ENCODE measurements at places on chromosomes 5 and 9.

- no peak for DNase-seq
These were observed 3.0 kb downstream of the N4BP3 start for GRCh38 chr5:178116143-178116885.

DNA sequence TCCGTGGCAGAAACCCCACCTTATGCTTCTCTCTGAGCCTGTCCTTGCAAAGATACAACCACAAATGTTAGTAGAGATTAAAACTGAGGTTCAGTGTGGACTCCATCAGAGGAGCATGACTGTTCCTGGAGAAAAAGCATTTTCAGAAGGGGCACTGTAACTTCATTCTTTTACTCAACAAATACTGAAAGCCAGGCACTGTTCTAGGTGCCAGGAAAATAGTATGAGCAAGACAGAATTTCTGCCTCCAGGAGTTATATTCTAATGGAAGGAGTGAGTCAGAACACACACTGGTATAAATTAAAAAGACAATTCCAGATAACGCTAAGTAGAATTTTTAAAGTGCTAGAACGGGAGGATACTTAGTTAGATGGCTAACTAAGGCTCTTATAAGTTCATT is 251.4 kb upstream of the GAS1 start:
- no peak for DNase-seq

DNA sequence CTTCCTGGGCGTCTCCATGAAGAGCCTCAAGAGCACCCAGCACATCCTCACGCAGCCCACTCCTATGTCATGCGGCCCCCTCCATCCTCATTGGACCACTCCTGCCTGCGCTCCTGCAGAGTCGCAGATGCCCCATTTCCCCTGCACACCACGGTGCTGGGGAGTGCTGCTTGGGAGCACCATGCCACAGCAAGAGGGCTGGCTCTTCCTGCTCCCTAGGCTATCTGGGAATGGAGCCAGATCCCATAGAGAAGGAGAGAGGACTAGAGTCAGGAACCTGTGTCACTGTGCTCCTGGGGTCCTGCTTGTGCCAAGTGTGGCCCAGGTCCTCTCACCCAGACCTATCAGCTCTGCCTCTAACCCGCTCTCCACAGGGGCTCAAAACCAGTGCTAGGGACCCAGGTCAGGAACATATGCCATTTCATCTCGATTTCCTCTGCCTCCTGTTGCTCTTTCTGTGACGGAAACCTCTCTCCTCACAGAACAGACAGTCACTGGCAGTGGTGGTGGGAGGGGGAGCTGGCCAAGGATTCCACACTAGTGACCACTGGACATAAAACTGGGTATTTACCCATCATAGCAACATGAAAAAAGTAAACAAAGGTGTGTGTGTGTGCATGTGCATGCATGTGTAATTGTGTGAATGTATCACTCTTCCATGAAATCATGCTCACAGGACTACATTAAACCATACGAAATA is 178.4 kb downstream of the TTLL11 start:
- DNase-seq, result no peak

DNA sequence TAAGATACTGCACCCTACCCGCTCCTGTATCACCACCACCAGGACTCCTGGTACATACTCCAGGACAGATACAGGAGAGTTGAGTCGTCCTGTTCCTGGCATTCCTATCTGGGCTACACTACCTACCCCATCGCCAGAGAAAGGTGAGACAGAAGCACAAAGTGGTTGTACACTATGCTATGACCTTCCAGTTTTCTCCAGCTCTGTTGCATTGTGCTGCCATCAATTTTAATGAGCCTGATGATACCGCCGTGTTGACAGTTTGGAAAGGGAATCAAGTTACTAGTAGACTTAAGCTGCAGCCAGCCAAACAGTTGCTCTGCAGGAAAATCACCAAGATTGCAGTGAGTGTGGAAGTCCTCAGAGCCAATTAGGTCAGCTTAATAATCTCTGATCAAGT is 35.2 kb downstream of the ANP32B start:
- no peak for DNase-seq

DNA sequence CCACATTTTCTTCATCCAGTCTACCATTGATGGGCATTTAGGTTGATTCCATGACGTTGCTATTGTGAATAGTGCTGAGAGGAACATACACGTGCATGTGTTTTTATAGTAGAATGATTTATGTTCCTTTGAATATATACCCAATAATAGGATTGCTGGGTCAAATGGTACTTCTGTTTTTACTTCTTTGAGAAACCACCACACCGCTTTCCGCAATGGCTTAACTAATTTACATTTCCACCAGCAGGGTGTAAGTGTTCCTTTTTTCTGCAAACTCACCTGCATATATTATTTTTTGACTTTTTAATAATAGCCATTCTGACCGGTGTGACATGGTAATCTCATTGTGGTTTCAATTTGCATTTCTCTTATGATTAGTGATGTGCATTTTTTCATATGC is 82.2 kb upstream of the RFX3 start:
- no peak for DNase-seq

DNA sequence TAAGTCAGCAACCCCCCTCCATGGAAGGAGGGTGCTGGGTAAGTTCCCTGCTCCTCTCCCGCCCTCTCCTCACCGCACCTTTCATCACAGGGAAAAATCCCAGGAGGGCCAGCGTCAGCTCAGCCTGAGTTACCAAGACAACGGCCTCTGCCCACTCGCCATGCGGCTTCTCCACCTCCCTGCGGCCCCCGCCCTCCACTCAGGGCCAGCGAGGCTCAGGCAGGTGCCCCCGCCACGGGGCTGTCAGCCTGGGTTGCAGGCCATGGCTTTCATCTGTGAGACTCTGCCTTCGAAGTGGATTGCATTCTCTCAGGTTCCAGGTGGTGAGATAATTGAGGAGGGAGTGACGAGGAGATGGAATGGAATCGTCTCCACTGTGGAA is 27.2 kb upstream of the LAMC3 start:
- no peak for DNase-seq

DNA sequence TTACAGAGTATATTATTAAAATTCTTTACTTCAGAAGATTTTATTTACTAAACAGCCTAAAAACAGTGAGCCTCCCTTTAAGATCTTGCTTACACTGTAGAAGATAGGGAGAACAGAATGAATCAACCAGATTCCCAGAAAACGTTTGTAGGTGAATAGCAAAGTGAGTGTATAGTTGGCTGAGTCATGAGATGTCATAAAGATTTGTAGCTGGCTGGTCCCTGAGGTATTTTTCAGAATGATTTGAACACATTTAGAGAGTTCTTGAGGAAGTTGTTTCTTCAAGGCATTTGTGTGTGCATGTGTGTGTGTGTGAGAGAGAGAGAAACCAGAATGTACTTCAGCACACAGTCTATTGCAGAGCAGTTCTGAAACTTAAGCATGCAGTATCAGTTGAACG is 159.4 kb upstream of the PRR16 start:
- no peak for DNase-seq

GRCh38 chr5:35089334-35090314 is 41.9 kb upstream of the AGXT2 start:
- DNase-seq, result peak; percentile 64

DNA sequence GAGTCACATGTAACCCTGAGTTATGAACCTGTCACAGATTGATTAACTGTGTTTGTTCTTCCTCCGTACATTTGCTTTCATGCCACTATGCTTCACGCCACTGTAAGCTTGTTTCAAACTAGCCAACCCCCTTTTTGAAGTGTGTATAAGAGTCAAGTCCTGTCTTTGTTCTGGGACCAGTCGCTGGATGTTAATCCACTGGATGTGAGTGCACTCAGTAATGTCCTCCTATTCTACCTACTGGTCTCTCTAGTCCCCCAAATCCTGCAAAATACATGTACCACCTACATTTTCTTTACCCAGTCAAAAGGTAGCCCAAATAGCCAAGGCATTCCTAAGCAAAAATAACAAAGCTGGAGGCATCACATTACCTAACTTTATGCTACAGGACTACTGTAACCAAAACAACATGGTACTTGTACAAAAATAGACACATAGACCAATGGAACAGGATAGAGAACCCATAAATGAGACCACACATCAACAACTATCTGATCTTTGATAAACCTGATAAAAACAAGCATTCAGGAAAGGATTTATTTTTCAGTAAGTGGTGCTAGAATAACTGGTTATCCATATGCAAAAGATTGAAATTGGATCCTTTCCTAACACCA is 1139.1 kb upstream of the SEMA6A start:
- no peak for DNase-seq

GRCh38 chr9:135060461-135061116 is 26.9 kb upstream of the OLFM1 start:
- DNase-seq, result no peak

DNA sequence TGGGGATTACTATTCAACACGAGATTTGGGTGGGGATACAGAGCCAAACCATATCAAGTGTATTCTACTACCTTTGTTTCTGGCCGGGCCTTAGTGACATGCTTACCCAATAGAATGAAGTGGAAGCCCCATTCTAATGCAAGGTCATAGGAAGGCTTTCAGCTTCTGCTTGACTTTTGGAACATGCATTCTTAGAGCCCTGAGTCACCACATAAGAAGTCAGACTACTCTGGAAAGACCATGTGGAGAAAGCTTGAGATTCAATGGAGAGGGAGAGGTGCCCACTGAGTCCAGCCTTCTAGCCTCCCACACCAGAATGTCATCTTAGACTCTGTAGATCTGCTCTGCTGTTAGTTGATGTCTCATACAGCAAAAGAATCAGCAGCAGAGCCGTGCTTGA is 155.7 kb upstream of the FBN2 start:
- no peak for DNase-seq

DNA sequence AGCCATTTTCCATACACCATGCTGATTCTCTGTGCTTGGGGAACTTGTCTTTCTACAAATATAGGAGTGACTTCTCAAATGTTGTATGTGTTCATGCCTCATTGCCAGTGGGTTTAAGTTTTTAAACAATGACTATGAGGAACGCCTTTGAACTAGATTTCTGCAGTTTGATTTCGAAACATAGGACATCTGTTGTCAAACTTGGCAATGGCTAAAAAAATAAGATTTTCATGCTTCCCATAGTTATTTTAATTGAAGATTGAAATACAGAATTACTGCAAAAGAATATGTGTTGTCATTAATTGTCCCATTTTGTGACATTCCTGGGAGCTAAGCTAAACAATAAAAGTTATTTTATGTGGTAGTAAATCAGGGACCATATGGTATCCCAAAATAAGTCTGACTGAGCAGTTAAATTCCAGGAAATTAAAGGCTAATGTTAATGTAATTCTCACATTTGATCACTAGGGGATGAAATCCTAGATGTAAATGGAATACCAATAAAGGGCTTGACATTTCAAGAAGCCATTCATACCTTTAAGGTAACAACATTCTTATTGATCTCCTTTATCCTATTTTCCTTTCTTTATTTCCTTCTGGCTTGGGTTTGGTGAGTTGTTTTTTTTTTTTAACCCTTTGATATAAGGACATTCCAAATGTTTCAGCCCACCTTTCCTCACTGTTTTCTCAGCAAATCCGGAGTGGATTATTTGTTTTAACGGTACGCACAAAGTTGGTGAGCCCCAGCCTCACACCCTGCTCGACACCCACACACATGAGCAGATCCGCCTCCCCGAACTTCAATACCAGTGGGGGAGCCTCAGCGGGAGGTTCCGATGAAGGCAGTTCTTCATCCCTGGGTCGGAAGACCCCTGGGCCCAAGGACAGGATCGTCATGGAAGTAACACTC is 116.7 kb downstream of the GOLPH3 start:
- no peak for DNase-seq

DNA sequence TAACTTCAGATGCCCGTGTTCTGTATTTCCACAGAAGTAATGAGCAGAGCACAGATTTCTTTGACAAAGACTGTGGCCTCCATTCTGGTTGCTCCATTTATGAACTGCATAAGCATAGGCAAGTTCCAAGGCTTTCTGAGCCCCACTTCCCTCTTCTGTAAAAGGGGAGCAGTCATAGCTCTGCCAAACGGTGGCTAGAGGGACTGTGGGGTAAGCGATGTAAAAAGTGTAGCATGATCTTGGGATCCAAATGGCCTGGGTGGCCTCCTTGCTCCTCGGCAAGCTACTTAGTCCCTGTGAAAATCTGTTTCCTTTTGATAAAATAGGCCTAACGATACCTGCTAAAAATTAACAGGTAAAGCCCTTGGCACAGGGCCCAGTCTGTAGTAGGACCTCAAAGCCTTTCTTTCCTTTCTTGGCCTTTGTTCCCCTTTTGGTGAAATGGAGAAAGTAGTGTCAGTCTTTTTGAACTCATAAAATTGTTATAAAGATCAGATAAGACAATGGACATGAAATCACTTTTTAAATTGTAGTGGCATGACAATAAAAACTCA is 646.6 kb downstream of the ACTL7B start:
- DNase-seq, result no peak

DNA sequence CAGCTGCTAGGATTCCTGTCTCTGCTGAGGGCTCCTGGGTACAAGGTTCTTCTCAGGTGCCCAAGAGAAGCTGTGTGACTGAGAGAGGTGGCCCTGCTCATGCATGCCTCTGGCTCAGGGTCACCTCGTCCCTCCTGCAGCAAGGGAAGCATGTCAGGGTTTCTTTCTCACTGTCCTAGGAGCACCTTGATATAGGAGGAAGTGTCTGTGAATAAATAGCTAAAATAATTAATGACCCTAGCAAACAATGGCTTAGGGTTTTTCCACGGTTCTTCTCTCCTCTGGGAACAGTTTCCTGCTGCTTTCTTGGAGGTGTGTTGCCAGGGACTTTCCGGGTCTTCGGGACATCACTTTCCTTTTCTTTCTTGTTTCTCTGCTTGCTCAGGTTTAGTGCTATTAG is 87.2 kb downstream of the ARHGAP26 start:
- DNase-seq, result no peak

GRCh38 chr5:6319116-6319515 is 59.2 kb downstream of the MED10 start:
- DNase-seq, result no peak

DNA sequence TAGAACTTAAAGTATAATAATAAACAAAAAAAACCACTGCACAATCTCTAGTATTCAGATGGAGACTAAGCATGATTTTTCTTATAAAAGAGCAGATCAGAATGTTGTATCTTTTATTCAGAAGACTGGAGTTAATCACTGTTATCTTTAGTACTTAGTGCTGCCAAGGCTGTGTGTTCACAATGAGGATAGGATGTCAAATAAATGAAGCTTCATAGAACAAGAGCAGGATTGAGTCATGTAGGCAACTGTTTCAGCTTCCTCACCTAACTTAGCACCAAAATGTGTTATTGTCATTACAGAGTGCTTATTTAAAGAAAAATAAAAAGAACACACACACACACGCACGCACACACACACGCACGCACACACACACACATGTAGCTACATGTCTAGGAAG is 58.1 kb upstream of the CDKN2B start:
- no peak for DNase-seq

DNA sequence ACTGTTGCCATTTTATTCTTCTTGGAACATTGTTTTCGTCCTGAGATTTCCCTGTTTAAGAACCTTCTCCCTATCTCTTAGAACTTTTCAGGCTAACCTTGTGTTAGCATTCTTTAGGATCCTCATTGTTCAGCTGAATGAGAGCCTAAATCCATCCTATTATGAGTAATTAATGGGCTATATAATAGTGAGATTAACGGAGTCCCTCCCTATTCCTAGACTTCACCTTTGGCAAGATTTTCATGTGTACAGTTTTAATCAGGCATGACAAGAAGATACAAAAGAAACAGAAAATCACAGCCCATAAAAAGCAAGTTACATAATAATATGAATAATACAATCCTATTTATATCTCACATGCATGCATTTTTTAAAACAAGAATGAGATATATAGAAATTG is 9.1 kb upstream of the MSMP start:
- no peak for DNase-seq

GRCh38 chr9:108134486-108135128 is 645.0 kb upstream of the KLF4 start:
- DNase-seq, result no peak

GRCh38 chr9:33782395-33783152 is 12.8 kb upstream of the PRSS3 start:
- DNase-seq, result no peak
